Mesenteric fat pad (tissue), 1 donor: ENCODE measurements at places on chromosomes 7 and 10. TPM values are rescaled to one million over a fixed set of nuclear protein-coding genes. Genes with fewer than 3 reads are reported as not detected.

- no peak for DNase-seq
These were observed 55.2 kb upstream of the C10orf71 start for GRCh38 chr10:49243610-49244283.

- no peak for DNase-seq
These were observed 574.5 kb downstream of the SUGCT start for GRCh38 chr7:40709062-40709964.

DNA sequence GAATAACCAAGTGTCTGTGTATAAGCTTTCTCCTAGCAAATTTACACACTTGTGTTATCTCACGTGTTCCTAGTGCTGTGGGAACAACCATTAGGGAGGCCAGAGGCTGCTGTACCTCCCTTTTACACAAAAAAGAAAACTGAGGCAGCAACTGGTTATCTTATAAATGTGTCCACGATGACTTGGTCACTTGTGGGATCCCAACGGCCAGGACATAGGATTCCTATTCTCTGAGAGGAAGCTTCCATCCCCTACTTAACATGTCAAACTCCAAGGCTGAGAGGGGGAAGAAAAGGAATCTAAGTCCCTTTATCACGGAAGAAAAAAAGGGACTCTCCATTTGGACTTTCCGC, 484 bp downstream of the ZNF438 start:
- DNase-seq = no peak

PTER gene
- 14.2 TPM for total RNA-seq

GALNT17 gene
- 2.2 TPM for total RNA-seq
